Large intestine (tissue), 12 donors: ENCODE measurements at places on chromosomes 5 and 9. TPM values are rescaled to one million over a fixed set of nuclear protein-coding genes. Genes with fewer than 3 reads are reported as not detected.
A peak's percentile ranks its signal among the peaks of the same experiment; 100 is the strongest.

GRCh38 chr5:177497292-177498012 is at the start of gene PDLIM7:
PDLIM7 (minus strand) TSS chr5:177497604; CDS start chr5:177496512, 1,092 bp downstream.
- peak; percentile 98 for DNase-seq
- peaks cover 19% of the 10 kb centered on the region for H3K27me3 ChIP-seq
- peaks cover 22% of the 10 kb centered on the region for H3K4me1 ChIP-seq
- peaks cover 14% of the 10 kb centered on the region for H3K36me3 ChIP-seq

Gene PCDHGA10
- polyA plus RNA-seq: 2.1 TPM

- no peak for DNase-seq
- H3K27ac ChIP-seq: no peak overlapping the region
- H3K4me3 ChIP-seq: no peak overlapping the region
- no peaks in the 10 kb centered on the region for H3K4me1 ChIP-seq
- no peaks in the 10 kb centered on the region for H3K27me3 ChIP-seq
Measured at GRCh38 chr9:133643362-133643755, 7.2 kb downstream of the DBH start.

GRCh38 chr9:18710065-18710464 is 236.1 kb downstream of the ADAMTSL1 start:
- no peaks in the 10 kb centered on the region for H3K36me3 ChIP-seq
- no peaks in the 10 kb centered on the region for H3K27me3 ChIP-seq
- no peak overlapping the region for H3K27ac ChIP-seq

Gene AJM1
- polyA plus RNA-seq: 10.4 TPM

Gene RMI1
- polyA plus RNA-seq: 12.0 TPM

Gene PCDHGA8
- 0.19 TPM for polyA plus RNA-seq

Gene RAI14
- 15.8 TPM for polyA plus RNA-seq

DNA sequence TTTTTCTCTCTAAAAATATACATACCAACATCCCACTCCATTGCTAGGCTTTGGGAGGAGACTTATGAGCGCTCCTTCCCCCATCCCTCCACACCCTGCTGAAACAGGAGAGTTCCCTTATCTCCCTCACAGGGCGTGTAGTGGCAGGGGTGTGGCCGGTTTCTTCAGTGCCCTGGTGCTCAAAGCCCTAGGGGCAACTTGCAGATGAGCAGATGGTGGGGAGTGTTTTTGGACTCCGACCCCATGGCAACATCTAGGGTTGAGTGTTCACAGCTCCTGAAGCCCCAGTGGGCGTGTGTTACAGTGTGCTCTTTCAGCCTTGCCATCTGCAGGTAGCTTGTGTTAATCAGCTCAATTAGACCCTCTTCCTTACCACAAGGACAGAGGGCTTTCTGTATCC is 409.5 kb downstream of the MAT2B start:
- DNase-seq: peak; percentile 92
- no peaks in the 10 kb centered on the region for H3K27me3 ChIP-seq
- peaks cover 26% of the 10 kb centered on the region for H3K4me1 ChIP-seq
- no peaks in the 10 kb centered on the region for H3K36me3 ChIP-seq

DNA sequence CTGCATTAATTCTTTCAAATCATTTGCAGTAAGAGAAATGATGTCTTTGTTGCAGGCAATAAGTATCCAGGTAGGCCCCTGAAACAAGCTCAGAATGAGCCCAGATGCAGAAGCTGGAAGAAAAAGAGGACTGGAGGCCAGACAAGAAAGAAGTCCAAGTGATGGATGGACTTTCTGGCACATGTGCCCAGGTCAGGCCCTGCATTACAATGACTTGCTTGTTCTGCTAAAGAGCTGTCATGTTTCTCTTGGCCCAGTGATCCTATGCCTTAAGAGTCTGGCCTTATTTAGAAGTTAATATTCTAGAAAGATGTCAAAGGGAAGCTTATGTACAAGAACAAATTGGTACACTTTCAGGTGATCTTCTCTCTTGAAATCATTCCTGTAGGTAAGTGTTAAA is 64.8 kb downstream of the DPYSL3 start:
- no peak overlapping the region for H3K4me3 ChIP-seq
- no peak overlapping the region for H3K27ac ChIP-seq
- H3K36me3 ChIP-seq: peaks cover 3% of the 10 kb centered on the region
- peaks cover 2% of the 10 kb centered on the region for H3K27me3 ChIP-seq
- H3K4me1 ChIP-seq: no peaks in the 10 kb centered on the region

- no peak for DNase-seq
- H3K27ac ChIP-seq: no peak overlapping the region
- H3K27me3 ChIP-seq: no peaks in the 10 kb centered on the region
- H3K36me3 ChIP-seq: no peaks in the 10 kb centered on the region
- H3K4me3 ChIP-seq: no peak overlapping the region
Measured at GRCh38 chr9:4786599-4786998, 6.1 kb upstream of the RCL1 start.

Gene AK8
- polyA plus RNA-seq: 2.6 TPM

GRCh38 chr9:115951977-115952376 is 201.6 kb upstream of the PAPPA start:
- H3K4me1 ChIP-seq: no peaks in the 10 kb centered on the region
- H3K27ac ChIP-seq: no peak overlapping the region
- H3K27me3 ChIP-seq: no peaks in the 10 kb centered on the region

- H3K27ac ChIP-seq: no peak overlapping the region
- no peak overlapping the region for H3K4me3 ChIP-seq
- no peaks in the 10 kb centered on the region for H3K27me3 ChIP-seq
- H3K36me3 ChIP-seq: no peaks in the 10 kb centered on the region
Measured at GRCh38 chr9:84330246-84330645, 10.3 kb downstream of the SLC28A3 start.

Gene WHRN
- 10.2 TPM for polyA plus RNA-seq

Gene SARDH
- 4.5 TPM for polyA plus RNA-seq

GRCh38 chr9:69121155-69122081 is 52.7 kb upstream of the TJP2 start:
- peak overlapping the region; percentile 75 for H3K4me3 ChIP-seq
- H3K4me1 ChIP-seq: peaks cover 5% of the 10 kb centered on the region
- H3K27ac ChIP-seq: peak overlapping the region; percentile 98
- peak; percentile 92 for DNase-seq
- H3K27me3 ChIP-seq: no peaks in the 10 kb centered on the region

DNA sequence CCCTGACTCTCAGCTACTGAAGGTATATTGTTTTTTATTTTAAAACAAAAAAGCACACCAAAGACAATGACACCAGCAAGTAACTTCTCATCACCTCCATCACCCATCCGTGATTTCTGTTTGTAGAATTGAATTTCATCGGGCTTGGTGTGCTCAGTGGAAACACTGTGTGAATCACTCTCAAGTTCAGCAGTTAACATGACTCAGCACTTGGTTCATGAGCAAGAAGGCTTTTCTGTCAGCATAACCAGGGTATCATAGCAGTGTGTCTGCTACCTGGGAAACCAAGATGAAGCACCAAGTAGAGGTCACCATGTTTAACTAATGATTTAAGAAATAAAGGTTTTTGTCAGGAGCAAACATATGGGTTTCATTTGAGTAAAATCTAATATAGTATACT is 123.7 kb downstream of the INSYN2B start:
- DNase-seq: no peak
- H3K4me1 ChIP-seq: no peaks in the 10 kb centered on the region
- no peak overlapping the region for H3K4me3 ChIP-seq
- no peak overlapping the region for H3K27ac ChIP-seq
- no peaks in the 10 kb centered on the region for H3K36me3 ChIP-seq
- H3K27me3 ChIP-seq: no peaks in the 10 kb centered on the region

- peaks cover 4% of the 10 kb centered on the region for H3K4me1 ChIP-seq
- H3K4me3 ChIP-seq: no peak overlapping the region
- DNase-seq: no peak
- no peaks in the 10 kb centered on the region for H3K27me3 ChIP-seq
- no peak overlapping the region for H3K27ac ChIP-seq
Measured at GRCh38 chr5:157566902-157567489, 8.6 kb downstream of the ADAM19 start.

Gene OMD
- 0.85 TPM for polyA plus RNA-seq

Gene PLAC8L1
- polyA plus RNA-seq: 0.54 TPM

DNA sequence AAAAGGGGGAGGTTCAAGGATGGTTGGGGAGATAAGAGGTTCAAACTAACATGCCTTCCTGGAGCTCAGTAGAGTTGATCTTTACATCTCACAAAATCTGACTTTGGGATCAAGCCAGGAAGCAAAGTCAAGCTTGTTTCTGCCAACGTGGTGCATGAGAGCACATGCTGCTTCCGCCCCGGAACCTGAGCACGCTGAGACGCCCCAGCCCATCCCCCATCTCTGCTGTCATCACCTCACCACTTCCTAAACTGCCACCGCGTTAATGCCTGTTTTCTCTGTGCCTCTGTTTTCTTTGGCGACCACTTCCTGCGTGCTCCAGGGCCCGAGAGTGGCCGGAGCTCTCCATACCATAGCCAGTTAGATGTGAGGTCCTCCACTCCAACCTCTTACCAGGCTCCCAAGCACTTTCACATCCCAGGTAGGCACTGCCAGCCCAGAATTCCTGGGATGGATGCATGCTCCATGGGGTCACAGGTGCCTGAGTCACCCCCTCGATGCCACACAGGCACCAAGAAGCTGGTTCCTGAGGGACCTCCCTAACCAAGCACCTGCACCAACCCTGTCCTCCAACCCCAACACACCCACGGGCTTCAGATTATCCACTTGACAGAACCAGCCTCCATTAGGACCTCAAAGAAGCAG is 31.2 kb upstream of the AFAP1L1 start:
- no peaks in the 10 kb centered on the region for H3K4me1 ChIP-seq
- H3K36me3 ChIP-seq: no peaks in the 10 kb centered on the region
- no peak overlapping the region for H3K4me3 ChIP-seq
- DNase-seq: no peak
- no peak overlapping the region for H3K27ac ChIP-seq

Gene OR1L1
- polyA plus RNA-seq: not detected

Gene TIMD4
- 1.5 TPM for polyA plus RNA-seq

Gene SPRY4
- polyA plus RNA-seq: 41.7 TPM

- peaks cover 27% of the 10 kb centered on the region for H3K4me1 ChIP-seq
- H3K4me3 ChIP-seq: no peak overlapping the region
- H3K27ac ChIP-seq: no peak overlapping the region
Measured at GRCh38 chr5:588406-588995, 23.6 kb upstream of the CEP72 start.

GRCh38 chr5:20476016-20476415 is 488.0 kb upstream of the CDH18 start:
- no peaks in the 10 kb centered on the region for H3K36me3 ChIP-seq
- H3K27me3 ChIP-seq: no peaks in the 10 kb centered on the region
- DNase-seq: no peak
- no peaks in the 10 kb centered on the region for H3K4me1 ChIP-seq

GRCh38 chr5:113572716-113573115 is 59.2 kb downstream of the YTHDC2 start:
- peaks cover 33% of the 10 kb centered on the region for H3K36me3 ChIP-seq
- no peak overlapping the region for H3K4me3 ChIP-seq
- H3K27me3 ChIP-seq: no peaks in the 10 kb centered on the region
- no peak for DNase-seq

DNA sequence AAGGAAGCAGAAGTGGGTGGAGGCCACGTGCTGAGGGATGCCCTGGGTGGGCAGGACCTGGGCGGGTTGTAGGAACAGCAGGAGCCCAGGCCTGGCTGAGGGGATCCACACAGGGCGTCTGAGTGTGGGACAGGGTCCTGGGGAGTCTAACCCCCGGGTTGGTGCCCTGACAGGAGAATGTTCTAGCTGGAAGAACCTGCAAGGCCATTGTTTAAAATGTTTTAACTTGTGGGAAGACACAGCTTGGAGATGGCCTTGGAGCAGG is 33.9 kb upstream of the SUSD3 start:
- no peak overlapping the region for H3K27ac ChIP-seq
- DNase-seq: no peak
- H3K4me3 ChIP-seq: no peak overlapping the region
- no peaks in the 10 kb centered on the region for H3K4me1 ChIP-seq
- no peaks in the 10 kb centered on the region for H3K27me3 ChIP-seq

Gene PLPP7
- polyA plus RNA-seq: 1.1 TPM

DNA sequence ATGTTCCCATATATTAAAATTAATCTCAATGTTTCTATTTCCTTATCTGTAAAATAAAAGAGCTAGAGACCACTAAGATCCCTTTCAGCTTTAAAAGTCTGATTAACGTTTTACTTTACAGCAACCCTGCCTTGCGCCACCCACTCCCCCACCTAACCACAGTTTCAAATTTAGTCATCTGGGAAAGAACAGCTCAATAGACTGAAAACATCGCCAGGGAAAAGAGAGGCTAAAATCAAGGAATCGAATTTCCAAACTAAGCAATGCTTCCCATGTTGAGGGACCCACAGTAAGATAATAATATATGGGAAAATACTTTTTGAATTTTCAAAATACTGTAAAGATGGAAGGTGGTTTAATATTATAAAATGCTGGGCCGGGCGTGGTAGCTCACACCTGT is 6.6 kb downstream of the SAXO1 start:
- H3K27ac ChIP-seq: no peak overlapping the region
- H3K4me3 ChIP-seq: no peak overlapping the region
- no peaks in the 10 kb centered on the region for H3K36me3 ChIP-seq
- no peak for DNase-seq
- peaks cover 6% of the 10 kb centered on the region for H3K27me3 ChIP-seq
- H3K4me1 ChIP-seq: no peaks in the 10 kb centered on the region

- no peaks in the 10 kb centered on the region for H3K36me3 ChIP-seq
- H3K27ac ChIP-seq: no peak overlapping the region
- no peaks in the 10 kb centered on the region for H3K27me3 ChIP-seq
- DNase-seq: no peak
Measured at GRCh38 chr9:35135988-35136387, 20.3 kb upstream of the ATOSB start.

Gene PDLIM4
- polyA plus RNA-seq: 17.9 TPM

Gene PCDHGA12
- polyA plus RNA-seq: 0.81 TPM

- no peaks in the 10 kb centered on the region for H3K4me1 ChIP-seq
- H3K27ac ChIP-seq: no peak overlapping the region
- H3K27me3 ChIP-seq: peaks cover 6% of the 10 kb centered on the region
- no peak overlapping the region for H3K4me3 ChIP-seq
Measured at GRCh38 chr9:109534151-109534550, 36.0 kb upstream of the PTPN3 start.

- H3K27me3 ChIP-seq: peaks cover 18% of the 10 kb centered on the region
- no peaks in the 10 kb centered on the region for H3K4me1 ChIP-seq
- H3K27ac ChIP-seq: no peak overlapping the region
- H3K36me3 ChIP-seq: no peaks in the 10 kb centered on the region
- DNase-seq: no peak
- no peak overlapping the region for H3K4me3 ChIP-seq
Measured at GRCh38 chr9:135185060-135185459, 97.6 kb downstream of the OLFM1 start.

Gene RASGEF1C
- 1.3 TPM for polyA plus RNA-seq

Gene SLC2A8
- polyA plus RNA-seq: 58.3 TPM

DNA sequence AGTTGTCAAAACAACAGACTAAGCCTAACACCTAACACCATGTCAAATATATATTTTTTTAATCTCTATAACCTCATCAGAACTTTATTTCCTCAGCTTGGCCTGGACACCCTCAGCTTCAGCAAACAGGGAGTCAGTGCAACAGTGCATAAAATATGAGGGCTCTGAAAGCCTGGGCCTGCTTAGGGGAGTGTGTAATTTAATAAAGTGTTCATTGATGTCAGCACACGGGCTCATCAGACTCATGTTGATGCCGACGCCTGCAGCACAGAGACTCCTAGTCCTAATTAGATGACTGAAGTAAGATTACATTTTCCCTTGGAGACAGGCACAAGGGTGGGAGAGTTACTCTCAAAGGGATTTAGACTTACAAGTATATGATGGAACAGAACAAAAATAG is 37.8 kb downstream of the CDH10 start:
- H3K4me1 ChIP-seq: no peaks in the 10 kb centered on the region
- no peaks in the 10 kb centered on the region for H3K36me3 ChIP-seq
- H3K27ac ChIP-seq: no peak overlapping the region
- H3K4me3 ChIP-seq: no peak overlapping the region

Gene FAM153A
- 0.58 TPM for polyA plus RNA-seq

Gene SV2C
- 3.0 TPM for polyA plus RNA-seq

- H3K4me1 ChIP-seq: no peaks in the 10 kb centered on the region
- no peaks in the 10 kb centered on the region for H3K27me3 ChIP-seq
- no peak overlapping the region for H3K4me3 ChIP-seq
Measured at GRCh38 chr9:101791938-101792337, 53.5 kb upstream of the GRIN3A start.

Gene SELENOP
- 2,350 TPM for polyA plus RNA-seq
